ENCODE measurements at places on chromosomes 11 and 22.

GRCh38 chr22:38273135-38273826, 471 bp upstream of the TMEM184B start:
- DNase-seq = no peak

- peak; percentile 32 for DNase-seq
These were observed 750.2 kb downstream of the OPCML start for GRCh38 chr11:132782102-132782501.

DNA sequence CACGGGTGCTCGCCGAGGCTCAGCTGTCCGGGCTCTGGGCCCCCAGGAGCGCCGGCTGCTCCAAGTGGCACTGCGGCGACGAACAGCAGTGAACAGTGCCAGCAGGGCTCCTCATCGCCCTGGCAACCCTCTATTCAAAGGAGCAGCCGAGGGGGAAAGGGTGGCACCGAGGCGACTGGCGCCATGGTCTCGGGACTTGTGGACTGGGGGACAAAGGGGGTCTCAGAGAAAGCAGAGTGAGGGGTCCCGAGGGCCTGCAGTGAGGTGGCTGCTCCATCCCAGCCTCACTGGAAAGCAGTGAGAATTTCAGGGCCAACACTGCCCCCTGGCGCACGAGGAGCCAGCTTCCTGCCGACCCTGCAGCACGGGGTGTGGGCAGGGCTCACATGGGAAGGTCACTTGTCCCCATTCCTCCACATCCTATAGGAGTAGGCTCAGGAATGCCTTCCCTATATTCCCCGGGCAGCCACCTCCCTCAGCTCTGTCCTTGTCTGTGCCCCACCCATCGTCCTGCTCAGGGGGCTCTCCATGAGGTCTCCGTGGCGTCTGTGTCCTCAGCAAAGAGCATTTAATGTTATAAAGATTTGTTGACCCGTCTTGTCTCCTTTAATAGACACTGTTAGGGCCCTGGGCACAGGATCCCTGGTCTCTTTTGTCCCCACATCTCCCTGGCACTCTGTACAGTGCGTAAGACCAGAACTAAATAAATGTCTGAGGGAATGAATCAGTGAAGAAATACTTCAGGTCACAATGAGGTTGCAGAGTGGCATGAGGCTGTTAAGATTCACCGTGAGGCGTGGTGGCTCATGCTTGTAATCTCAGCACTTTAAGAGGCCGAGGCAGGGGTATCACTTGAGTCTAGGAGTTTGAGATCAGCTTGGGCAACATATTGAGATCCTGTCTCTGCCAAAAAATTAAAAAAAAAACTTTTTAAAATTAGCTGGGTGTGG, 26.4 kb downstream of the LRFN4 start:
- DNase-seq = peak; percentile 58

GRCh38 chr11:24708616-24709015, 211.8 kb downstream of the LUZP2 start:
- no peak for DNase-seq

DNA sequence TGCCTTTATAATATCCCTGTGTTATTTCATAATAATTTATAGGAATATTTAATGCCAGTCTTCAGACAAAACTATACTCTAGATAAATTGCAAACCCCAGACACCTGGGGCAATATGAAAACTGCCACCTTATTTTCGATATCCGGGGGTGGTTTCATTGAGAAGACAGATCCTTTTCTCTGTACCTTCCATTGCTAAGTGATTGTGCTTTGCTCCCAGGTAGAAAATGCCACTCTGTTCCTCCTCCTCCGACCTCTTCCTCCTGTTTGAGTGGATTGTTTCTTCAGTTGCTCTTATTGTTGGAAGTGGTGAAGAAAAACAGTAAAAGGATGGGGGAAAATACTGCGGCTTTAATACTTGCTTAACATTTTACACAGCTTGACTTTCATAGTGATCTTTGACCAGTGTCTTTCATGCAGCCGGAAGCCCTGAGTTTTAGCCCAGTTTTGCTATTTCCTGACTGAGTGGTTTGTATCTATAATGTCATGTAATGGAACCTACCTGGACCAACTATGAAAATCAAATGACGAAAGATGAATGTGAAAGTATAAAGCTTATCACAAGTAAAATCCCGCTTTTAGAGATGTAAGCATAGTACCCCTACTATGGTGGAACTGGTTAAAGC, 5.6 kb upstream of the GRIK4 start:
- no peak for DNase-seq

DNA sequence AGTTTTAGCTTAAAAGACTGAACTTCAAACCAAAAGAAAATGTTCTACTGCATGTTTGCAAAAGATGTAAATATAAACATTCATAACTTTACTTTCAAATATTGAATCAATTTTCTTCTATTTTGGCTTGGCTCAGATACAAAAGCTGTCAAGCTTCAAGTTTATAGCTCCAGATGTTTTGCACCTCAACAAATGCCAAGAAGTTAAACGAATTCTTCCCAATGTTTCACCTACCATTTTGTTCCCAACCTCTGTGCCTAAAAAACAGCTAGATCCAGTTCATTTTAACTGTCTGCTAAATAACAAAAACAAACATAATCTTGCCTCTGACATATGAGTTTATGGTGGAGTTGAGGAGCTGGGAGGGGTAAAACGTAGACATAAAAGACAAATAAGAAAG, 76.5 kb downstream of the RAB30 start:
- DNase-seq = no peak

- no peak for DNase-seq
These were observed 7.6 kb upstream of the PGA3 start for GRCh38 chr11:61195719-61196118.

- DNase-seq = no peak
These were observed 12.6 kb upstream of the MRPL23 start for GRCh38 chr11:1934335-1935155.

DNA sequence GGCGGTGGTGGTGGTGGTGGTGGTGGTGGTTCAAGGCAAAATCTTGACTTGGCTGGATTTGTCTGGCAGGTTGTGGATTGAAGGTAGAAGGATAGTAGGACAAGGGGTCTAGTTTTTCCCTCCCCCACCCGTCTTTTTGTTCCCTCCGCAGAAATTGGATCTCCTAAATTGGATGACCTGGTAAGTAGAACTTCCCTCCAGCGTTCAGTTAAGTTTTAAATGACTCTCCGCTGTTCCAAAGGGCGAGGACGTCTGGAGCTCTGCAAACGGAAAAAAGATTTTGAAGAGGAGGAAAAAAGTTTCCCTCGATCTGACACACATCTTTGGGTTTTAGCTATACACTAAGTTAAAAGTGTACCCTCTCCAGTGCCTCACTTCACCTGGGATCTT, 422 bp upstream of the LGR4 start:
- no peak for DNase-seq

DNA sequence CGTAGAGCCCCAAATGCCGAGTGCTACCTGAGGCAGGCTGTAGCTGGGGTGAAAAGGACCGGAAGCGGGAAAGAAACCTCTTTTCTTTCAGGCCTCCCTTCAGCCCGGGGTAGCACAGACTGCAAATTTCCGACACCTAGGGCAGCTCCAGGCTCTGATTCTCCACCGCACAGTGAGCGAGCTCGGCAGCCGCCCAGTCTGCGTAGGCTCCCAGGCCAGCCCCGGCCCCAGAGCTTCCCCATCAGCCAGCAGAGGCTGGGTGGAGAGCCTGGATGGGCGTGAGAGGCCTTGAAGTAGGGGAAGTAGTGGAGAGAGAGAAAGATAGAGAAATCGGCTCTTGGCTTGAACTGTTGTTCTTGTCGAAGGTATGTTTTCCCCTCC, 9.3 kb upstream of the PAX6 start:
- no peak for DNase-seq

DNA sequence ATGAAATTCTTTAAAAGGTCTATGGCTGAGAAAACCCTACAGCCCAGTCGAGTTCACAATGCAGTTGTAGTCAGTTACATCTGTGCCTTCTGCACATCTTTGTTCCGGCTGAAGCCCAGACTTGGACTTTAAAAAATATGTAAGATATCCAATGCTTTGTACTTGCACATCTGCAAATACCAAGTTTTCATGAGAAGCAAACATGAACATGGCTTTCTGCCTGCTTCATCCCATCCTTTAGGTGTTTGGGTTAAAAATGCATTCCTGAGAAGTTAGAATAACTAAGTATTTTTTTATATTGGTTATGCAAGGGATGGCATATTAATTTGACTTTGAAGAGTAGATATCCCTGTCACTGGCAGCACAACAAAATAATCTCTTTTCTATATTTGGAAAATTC, 528.4 kb downstream of the METTL15 start:
- no peak for DNase-seq

- no peak for DNase-seq
These were observed 524.0 kb upstream of the LRRC4C start for GRCh38 chr11:41983475-41983874.

GRCh38 chr11:14854057-14854456, 38.0 kb downstream of the CYP2R1 start:
- no peak for DNase-seq

GRCh38 chr11:47216121-47216798, 1.5 kb downstream of the DDB2 start:
- DNase-seq = no peak

GRCh38 chr11:107282195-107282594, 175.4 kb downstream of the CWF19L2 start:
- no peak for DNase-seq

DNA sequence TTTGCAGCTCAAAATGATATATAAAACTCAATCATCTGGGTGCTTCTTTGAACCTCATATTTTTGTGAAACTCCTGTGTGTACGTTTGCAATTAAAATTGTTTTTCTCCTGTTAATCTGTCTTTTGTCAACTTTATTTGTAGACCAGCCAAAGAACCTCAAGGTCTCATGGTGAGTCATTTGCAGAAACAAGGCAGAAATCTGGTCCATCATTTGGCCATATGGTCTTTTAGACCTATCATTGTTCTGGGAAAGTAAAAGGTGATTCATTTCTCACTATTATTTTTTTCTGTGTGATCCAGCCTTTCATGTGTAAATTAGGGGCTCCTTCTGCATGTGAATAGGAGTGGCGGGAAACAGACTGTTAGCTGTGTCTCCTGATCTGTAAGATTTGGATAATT, 399.1 kb upstream of the DDI1 start:
- DNase-seq = no peak

DNA sequence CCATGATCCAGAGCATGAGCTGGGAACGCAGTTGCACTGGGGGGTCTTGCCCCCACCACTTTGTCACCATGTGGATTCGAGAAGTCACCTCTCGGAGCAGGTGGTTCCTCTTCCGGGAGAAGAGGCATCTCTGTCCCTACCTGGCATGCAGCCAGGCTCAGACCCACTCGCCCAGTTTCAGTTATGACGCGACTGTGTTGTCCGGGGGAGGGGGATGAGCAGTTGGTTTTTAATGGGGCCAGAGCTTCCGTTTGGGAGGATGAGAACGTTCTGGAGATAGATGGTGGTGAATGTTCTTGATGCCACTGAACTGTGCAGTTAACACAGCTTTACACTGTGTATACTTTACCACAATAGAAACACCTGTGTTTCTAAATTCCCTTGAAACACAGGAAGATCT, 41.5 kb downstream of the DHCR7 start:
- no peak for DNase-seq

- DNase-seq = no peak
These were observed 24.0 kb upstream of the ATXN10 start for GRCh38 chr22:45647532-45648225.

DNA sequence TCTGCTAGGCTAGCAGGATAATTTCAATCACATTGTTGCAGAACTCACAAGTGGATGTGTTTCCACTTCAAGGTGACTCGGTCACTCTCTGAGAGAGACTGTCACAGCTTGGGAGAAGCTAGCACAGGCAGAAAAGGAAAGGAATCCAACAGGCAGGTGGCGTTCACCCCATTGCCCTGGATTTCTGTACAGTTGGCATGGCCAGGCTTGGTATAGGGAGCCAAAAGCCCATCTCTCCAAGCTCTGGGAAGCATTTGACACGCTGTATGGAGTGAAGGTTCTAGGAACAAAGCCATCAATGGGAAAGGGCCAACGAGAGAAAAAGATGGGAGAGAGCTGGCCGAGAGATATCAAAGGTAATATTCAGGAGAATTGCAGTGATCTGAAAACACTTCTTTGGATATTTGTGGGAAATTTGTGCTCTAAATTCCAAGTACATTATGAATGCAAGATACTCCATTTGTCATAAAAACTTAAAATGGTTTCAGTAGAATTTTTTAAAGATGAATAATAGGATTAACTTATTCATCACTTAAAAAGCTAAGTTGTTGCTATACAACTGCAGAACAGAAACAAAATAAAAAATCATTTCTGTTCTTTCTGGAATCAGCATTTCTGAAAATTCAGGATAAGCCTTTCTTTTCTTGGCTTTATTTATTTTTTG, 223.5 kb upstream of the NTM start:
- peak; percentile 66 for DNase-seq

GRCh38 chr22:25797498-25798290, 55.7 kb downstream of the MYO18B start:
- DNase-seq = no peak

DNA sequence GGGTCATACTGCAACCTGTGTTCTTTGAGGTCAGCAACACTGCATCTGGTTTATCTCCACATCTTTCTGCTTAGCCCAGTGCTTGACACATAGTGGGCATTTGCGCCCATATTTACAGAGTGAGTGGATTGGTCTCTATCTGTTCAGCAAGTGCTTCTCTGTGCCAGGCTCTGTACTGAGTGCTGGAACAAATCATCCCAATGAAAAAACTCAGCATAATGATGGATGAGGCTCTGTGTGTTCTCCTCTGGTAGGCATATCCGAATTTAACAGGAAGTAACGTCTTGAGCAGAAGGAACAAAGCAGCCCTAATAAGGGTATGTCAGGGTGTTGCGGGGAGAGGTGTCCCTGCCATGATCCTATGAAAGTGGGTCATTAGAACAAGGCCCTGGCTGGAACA, 46.0 kb downstream of the MCM5 start:
- DNase-seq = no peak

GRCh38 chr22:46803031-46803880, 40.8 kb downstream of the TBC1D22A start:
- DNase-seq = no peak

GRCh38 chr11:68255526-68255925, 16.2 kb downstream of the C11orf24 start:
- DNase-seq = no peak

DNA sequence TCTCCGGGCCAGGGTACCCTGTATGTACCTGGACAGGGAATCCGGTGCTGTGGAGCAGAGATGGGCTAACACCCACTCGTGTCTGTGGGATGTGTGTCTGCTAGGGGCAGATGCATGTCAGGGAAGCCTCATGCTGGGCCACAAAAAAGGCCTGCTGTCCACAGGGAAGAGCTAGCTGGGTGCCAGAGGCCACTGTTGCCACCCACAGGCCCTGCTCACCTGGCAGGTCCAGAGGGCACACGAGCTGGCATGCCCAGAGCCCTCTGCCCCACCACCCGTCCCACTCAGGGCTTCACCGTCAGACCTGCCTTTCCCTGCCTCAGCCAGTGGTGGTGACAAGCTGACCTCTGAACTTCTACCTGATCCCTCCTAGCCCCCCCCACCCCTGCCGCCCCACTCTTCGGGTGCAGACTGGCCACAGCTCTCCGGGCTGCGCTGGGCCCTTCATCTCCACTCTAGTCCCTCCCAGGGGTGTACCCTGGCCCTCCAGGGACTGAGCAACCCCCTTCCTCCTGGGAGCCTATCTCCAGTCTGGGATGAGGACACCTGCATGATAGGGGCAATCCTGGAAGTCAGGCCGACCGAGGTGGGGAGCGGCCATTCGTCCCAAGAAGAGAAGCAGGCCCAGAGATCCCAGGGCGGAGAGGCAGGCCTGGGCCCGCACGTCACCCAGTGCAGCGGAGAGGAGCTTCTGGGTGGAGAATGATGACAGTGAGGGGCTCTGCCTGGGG, 1.4 kb downstream of the SLC25A22 start:
- no peak for DNase-seq

Measured in cerebellar nuclear complex (tissue), 1 donor.